ENCODE measurements at places on chromosomes 1 and 21.

DNA sequence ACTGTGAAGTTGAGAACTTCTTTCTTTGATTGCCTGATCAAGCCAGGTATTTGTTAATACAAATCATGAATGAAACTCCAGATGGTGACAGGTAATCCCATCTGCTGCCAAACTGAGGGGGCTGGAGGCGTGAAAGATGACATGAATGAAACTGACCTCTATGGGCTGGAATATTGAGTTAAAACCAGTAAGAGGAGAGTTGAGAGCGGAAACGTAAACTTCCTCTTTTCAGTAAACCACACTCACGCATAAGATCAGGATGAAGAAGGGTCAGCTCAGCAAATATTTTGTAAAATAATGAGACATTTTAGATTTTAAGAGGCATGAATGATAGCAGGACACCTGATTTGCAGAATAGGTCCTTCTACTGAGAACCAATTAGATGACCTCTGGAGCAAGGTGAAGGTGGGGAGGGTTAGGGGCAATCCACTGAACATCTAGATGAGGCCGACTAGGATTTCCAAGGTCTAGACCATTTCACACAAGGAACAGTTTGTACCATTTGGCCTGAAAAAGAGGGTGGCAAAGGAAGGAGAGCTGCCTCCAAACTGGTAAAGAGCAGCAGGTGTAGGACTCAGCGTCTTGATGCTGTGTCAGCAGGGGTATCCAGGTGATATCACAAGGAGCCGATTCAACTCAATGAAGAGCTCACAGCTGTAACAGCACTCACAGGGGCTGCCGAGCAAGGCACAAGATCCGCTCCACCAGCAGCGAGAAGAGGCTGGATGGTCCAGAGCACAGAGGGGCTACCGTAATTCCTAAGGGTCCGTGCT lies 132.6 kb downstream of the NTPCR start:
- DNase-seq = no peak

- DNase-seq = no peak
Measured at GRCh38 chr1:10679496-10680220, 116.8 kb downstream of the CASZ1 start.

GRCh38 chr1:117017062-117017461 lies 15.5 kb downstream of the CD101 start:
- DNase-seq = no peak

DNA sequence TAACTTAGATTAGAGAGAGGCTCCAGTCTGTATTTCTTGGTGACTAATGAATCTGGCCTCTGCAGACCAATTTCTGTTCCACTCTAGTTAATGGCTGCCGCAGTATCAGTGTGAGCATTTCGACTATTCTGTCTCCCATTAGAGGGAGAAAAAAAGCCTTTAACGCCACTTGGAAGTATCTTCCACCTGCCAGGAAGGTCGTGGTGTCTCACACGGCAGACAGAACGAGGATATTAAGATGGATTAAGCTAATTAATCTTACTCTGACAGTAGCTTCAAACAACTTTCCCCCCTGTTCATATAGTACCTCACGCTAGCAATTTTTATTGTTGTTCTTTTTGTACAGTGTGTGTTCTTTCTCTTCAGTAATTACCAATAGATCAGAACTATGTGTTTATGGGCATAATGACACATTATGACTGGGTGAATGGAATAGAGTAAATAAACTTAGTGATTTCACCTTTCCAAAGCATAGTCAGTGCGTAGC lies 153.8 kb downstream of the ADGRL2 start:
- no peak for DNase-seq

DNA sequence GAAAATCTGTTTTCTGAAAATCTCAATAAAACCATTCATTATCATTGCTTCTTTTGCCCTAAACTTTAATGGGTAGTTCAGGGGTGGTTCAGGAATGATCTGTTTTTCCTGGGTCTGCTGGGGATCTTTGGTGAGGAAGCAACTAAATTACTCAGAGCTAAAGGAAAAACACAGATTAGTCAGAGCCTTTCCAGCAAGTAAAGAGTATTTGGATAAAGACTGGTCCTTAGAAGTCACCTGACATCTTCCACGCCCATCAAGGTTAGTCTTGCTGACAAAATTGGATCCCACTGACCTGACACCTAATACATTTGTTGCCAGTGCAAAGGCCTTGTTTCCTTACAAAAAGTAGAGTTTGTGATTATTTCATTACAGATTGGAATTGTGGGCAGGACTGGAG lies 24.2 kb downstream of the HSPA13 start:
- no peak for DNase-seq

GRCh38 chr1:179814546-179814838 lies 63.1 kb downstream of the TOR1AIP2 start:
- DNase-seq = no peak

DNA sequence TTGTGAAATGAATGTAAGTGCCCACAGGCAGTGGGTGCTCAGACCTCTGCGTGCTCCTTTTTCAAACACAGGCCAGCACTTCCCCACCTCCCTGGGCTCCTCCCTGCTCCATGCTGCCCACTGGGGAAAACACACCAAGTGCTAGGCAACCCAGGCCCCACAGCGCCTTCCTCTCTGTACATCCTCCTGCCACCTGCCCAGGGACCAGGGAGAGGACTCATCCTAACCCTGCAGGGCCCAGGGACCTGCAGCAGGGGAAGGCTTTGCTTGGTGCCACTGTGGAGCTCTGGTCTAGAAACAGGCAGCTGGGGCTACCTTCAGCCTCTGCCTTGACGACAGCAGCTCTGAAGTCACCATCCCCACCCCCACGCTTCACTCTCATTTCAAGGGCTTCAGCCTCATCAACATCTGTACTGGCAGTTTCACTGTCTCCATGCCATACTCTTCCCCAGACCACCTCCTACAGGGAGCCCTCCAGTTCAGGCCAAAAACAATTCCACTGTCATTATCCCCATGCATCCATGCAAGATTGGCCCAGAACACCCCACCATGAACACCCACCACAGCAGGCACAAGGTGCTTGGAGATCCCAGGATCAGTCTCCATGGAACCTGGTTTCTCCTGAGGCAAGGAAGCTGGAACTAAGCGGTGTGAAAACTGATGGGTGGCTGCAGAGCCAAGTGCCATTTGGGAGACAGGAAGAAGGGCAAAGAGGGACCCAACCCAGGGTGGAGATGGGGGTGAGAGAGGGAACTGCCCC lies 1.1 kb downstream of the IGSF8 start:
- DNase-seq = peak; percentile 71

DNA sequence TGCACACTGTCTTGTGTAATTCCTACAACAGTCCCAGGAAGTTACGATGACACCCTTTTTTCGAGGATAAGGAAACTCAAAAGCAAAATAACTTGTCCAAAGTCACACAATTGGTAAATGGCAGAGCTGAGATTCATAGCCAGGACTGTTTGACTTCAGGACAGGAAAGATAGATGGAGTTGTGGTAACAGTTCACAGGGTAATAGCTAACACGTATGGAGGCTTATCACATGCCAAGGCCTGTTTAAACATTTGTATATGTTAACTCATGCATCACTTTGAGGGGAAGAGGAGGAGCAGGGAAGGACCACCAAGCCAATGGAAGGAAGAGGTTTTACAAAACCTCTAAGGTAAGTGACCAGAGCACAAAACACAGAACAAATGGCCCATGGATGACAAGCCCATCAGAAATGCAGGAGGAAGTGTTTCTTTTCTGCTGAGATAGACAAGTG lies 2.8 kb downstream of the DHCR24 start:
- no peak for DNase-seq

- DNase-seq = no peak
Measured at GRCh38 chr1:172944931-172945330, 105.8 kb downstream of the TNFSF18 start.

- DNase-seq = no peak
Measured at GRCh38 chr1:186659890-186660341, 20.3 kb downstream of the PTGS2 start.

- no peak for DNase-seq
Measured at GRCh38 chr1:110250749-110251148, 40.6 kb downstream of the KCNC4 start.

- DNase-seq = no peak
Measured at GRCh38 chr1:62732331-62732730, 44.1 kb upstream of the DOCK7 start.
